ENCODE measurements at places on chromosomes 7 and 10.

GRCh38 chr10:60427709-60428386, 38.2 kb upstream of the ANK3 start:
- no peak for DNase-seq

- no peak for DNase-seq
Observed at GRCh38 chr7:34059136-34059828, 153.9 kb downstream of the BMPER start.

DNA sequence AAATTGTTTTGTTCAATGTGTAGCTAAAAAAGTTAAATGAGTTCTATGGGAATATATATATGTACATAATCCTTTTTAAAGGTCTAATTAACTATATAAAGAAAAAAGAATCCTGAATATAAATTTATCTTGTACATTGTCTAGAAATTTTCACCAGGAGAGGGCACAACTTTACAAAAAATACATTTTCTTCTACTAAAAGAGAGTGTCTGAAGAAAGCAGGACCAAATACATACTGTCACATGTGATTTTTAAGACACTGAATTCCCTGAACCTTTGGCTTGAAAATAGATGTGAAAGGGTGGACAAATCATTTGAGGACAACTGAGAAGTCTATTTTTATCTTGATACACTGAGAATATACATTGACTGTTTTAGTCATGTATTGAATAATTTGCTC, 204.3 kb downstream of the DGKB start:
- DNase-seq = no peak

GRCh38 chr7:79149831-79150230, 303.6 kb downstream of the MAGI2 start:
- no peak for DNase-seq

- no peak for DNase-seq
Observed at GRCh38 chr10:76736392-76736791, 901.2 kb downstream of the KCNMA1 start.

DNA sequence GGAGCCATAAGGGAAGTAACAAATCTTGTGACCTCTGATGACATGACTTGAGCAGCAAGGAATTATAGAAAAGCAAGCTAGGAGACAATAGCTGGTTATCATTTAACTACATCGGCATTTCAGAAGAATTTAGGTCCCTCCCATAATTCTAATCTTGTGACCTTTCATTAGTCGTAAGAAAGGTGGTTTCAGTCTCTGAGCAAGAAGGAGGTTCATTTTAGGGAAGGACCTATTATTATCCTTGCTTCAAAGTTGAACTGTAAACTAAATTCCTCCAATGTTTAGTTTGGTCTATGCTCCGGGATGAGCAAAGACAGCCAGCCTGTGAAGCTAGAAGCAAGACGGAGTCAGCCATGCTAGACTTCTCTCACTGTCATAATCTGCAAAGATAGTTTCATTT, 159.6 kb downstream of the SLC16A9 start:
- DNase-seq = no peak

- no peak for DNase-seq
Observed at GRCh38 chr10:113359655-113360054, 193.2 kb upstream of the HABP2 start.

DNA sequence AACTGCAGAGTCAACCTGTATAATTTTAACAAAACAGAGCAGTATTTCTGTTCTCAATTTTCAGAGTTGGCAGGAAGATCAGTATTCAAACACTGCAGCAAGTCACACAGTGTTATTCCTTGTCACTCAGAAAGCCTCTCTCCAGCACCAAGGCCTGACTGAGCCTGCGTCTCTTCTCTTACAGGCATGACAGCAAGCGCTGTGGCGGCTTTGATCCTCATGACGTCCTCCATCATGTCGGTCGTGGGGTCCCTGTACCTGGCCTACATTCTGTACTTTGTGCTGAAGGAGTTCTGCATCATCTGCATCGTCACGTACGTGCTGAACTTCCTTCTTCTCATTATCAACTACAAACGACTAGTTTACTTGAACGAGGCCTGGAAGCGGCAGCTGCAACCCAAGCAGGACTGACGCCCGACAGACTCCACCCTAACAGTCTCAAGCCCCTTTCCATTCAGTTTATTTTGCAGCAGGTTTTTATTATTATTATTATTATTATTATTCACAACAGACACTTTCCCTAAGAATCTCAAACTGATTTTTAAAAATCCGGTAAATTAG, 28.0 kb downstream of the GUSB start:
- no peak for DNase-seq

GRCh38 chr10:113469796-113470195, 83.1 kb upstream of the HABP2 start:
- no peak for DNase-seq

DNA sequence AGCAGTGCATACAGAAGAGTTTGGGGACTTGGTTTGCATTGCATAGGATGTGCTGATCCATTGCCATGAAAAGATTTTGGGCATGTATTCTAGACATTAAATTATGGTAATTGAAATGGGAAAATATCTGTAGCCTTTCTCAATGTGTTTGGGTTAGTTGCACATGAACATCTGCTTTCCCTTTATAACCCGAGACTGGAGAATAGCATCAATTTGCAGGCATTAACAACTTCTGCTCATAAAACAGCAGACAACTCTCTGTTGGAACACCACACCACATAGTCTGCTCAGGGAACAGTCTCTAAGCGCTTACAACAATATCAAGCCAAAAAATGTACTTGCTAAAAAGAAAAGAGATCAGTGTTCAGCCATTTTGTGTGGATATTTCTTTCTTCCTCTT, 1391.1 kb upstream of the LRRTM3 start:
- DNase-seq = no peak

DNA sequence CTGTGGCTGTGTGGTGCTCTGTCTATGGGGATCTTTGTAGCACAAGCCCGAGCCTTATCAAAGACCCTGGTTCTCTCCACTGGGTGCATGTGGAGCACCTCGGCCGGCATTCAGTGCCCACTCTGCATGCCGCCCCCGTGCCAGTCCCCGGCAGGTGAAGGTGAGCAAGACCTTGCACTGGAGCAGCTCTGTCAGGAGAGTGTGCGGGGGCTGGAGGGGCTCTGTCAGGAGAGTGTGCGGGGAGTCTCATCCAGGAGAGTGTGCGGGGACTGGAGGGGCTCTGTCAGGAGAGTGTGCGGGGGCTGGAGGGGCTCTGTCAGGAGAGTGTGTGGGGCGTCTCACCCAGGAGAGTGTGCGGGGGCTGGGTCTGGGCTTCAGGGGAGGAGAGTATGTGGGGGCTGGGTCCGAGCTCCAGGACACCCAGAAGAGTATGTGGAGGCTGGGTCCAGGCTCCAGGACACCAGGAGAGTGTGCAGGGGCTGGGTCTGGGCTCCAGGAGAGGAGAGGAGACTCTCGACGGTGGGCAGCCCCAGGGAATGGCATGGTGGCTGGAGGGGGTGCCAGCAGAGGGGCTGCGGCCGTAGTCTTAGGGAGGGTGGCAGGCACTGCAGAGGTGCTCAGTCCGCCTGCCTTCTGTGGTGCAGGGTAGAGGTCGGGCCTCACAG, 40.8 kb downstream of the INPP5A start:
- DNase-seq = no peak

GRCh38 chr10:111578076-111578475, 501.2 kb downstream of the ADRA2A start:
- DNase-seq = no peak

GRCh38 chr7:46707973-46708372, 786.9 kb upstream of the IGFBP3 start:
- no peak for DNase-seq

DNA sequence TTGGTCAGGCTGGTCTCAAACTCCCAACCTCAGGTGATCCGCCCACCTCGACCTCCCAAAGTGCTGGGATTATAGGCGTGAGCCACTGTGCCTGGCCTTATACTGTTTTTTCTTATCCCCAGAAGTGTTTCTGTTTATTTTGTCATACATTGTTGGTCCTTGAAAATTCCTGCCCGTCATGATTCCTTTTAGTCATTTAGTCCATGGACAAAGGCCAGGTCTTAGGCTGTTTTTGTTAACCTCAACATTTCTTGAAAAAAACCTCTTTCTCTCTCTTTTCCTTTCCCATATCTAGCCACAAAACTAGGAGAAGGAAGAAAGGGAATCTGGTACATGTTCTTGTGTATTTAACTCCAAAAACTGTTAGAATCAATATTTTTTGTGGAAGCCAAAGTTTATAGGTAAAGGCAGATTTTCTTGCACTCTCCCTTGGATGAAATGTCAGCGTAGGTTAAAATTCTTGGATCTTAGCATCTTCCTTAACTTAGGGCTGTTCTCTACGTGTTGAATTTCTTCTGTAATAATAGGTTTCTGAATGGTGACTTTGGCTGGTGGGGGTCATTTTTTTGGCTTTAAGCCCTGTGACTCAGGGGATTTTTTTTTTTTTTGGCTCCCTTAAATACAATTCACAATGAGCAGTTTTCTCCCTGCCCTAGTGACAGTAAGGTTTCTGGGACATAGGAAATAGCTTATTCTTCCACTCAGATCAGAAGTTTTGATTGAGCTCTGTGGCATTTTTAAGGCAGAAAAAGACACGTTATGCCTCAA, 500.8 kb downstream of the AUTS2 start:
- DNase-seq = no peak

DNA sequence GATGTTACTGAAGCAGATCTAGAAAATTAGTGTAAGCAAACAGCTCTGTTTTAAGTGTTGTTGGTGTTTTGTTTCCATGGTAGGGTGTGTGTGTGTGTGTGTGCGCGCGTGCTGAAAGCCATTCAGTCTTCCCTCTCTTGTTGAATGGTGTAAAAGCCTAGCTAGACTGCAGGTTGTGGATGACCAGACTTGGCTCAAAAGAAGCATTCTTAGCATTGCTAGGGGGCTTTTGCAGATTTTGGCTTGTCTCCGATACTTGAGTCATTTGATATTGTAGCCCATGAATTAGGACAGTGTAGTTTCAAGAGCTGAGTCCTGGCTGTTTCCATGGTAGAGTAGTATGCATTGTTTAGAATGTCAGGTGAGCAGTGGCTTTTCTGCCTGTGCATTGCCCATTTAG, 99.1 kb downstream of the SND1 start:
- DNase-seq = no peak

DNA sequence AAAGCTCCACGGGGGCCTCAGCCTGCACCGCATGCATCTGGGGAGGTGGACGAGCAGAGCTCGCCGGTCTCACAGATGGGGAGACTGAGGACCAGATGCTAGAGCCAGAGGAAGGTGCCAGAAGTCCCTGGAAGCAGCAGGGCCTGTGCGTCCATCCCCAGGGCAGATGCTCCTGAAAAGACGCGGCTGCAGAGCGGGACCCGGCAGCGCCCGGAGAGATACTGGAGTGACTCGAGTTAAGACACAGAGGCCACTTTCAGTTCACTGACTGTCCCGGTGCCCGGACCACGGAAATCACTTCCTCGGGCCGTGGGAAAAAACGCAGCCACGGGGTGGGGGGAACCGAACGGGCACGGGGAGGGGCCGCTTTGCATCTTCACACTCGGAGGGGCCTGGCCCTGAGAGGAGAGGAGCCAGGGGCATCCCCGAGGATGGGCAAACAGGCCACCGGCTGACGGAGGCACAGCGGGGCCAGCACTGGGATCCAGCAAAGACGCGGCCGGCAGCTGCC, 85.4 kb downstream of the FOXL3 start:
- DNase-seq = no peak

- no peak for DNase-seq
Observed at GRCh38 chr10:86223256-86223655, 143.3 kb downstream of the GRID1 start.

GRCh38 chr10:112701211-112701877, 248.7 kb upstream of the TCF7L2 start:
- DNase-seq = no peak

DNA sequence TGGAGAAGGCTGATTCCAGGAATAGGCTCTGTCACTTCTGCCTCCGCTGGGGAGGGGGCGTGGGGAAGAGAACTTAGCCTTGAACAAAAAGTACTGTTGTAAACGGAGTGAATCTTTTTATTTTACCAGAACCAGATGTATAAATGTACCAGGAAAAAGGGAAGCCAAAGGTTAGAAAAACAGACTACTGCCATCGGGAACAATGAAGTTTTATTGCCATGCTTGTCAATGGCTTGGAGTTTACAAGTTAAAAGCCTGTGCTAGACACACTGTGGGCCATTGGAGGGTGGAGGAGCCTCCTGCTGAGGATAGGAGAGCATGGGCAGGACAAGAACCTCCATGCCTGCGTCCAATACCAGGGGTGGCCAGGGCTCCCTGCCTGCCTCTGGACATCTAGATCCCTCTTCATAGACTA, 161.7 kb upstream of the LYZL2 start:
- DNase-seq = no peak

- DNase-seq = no peak
Observed at GRCh38 chr7:76330261-76330660, 27.8 kb downstream of the HSPB1 start.

- no peak for DNase-seq
Observed at GRCh38 chr10:1567152-1567551, 170.2 kb downstream of the ADARB2 start.

GRCh38 chr7:131346885-131347592, 19.4 kb downstream of the MKLN1 start:
- DNase-seq = no peak

DNA sequence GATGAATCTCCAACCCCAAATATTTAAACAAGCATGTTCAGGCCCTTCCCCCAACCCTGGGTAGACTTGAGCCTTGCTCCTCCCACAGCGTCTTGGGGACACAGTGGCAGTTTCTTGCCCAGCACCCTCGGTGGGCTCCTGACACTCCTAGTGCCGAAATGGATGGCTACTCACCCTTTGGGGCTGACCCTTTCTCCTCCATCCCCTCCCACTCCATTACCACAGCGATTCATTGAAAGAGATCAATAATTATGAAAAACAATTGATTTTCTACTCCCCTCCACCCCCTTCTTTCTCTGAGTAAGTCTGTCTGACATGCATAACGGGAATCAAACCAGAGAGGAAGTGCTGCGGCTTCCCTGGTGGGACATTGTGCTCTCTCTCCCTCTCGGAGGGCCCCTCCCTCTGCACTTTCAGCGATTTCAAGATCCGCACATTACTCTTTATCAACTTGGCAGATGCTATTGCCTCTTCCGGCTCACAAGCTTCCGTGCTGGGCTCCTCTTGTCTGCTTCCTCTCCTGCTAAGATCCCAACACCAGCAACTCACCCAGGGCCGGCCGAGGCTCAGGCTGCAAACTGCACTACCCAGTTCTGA, 79.0 kb upstream of the PLXNA4 start:
- DNase-seq = no peak

DNA sequence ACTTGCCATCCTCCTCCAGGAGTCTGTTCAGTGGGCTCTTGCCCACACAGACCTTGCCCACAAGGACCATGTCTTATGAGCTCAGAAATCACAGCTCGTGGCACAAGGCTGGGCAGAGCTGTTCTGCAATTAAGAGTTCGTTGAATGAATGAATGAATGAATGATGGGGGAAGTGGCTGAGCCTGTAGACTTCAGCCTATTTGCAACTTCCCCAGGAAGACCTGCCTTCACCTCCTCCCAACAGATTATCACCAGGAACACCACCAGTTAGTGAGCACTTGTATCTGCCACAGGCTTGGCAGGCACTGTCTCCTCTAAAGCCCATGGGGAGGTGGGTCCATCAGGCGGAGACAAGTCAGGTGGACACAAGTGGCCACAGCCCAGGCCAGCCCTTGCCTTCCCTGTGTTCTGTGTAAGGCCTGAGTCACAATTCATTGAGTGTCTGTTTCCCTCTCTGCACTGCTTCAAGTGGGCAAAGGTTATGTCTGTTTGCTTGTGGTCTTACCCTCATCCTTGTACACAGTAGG, 1.8 kb upstream of the FGF8 start:
- DNase-seq = no peak
